ENCODE measurements at places on chromosomes 16 and 17. TPM values are rescaled to one million over a fixed set of nuclear protein-coding genes. Genes with fewer than 3 reads are reported as not detected.

GRCh38 chr16:47600376-47600775, 139.2 kb downstream of the PHKB start:
- H3K27ac ChIP-seq, result no peak overlapping the region
- H3K4me1 ChIP-seq, result no peaks in the 10 kb centered on the region
- no peak for DNase-seq
- no peaks in the 10 kb centered on the region for H3K36me3 ChIP-seq
- H3K27me3 ChIP-seq, result no peaks in the 10 kb centered on the region

GRCh38 chr16:58507195-58507962, 7.4 kb downstream of the NDRG4 start:
- H3K27me3 ChIP-seq, result no peaks in the 10 kb centered on the region
- no peak overlapping the region for H3K4me3 ChIP-seq
- H3K36me3 ChIP-seq, result no peaks in the 10 kb centered on the region
- H3K27ac ChIP-seq, result no peak overlapping the region

DNA sequence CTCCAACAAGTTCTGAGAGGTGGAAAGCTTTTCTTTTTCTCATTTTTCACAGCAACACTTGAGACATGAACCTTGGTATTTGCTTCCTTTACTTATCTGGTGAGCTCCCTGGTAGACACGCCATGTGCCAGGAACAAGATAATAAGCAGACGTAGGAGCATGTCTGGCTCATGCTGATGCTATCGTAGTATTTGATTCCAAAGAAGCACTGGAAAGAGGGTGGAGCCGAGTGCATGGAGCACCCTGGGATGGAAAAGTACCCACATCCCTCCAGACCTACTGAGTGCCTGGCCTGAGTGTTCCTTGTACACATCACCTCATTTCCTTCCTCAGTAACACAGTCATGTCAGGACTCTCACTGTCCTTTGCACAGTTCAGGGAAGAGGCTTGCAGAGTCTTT, 231.0 kb downstream of the CBLN1 start:
- DNase-seq, result peak; percentile 15
- no peaks in the 10 kb centered on the region for H3K27me3 ChIP-seq
- no peak overlapping the region for H3K27ac ChIP-seq
- H3K4me1 ChIP-seq, result no peaks in the 10 kb centered on the region

DNA sequence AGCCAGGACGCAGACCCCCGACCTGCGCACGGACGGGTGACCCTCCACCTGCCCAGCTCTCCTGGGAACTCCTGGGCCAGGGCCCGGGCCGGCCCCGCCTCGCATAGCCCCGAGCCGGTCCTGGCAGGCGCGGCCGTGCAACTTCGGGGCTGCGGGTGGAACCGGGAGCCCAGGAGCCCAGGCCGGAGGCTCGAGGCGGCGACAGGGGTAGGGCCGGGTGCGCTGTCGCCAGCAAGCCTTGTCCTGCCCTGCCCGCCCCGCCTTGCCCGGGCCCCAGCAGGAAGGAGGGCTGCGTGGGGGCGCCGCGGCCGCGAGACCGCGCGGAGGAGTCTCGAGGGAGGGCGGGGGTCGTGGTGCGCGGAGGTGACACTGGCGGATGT, 408 bp downstream of the LMF1 start:
- no peaks in the 10 kb centered on the region for H3K27me3 ChIP-seq
- H3K36me3 ChIP-seq, result no peaks in the 10 kb centered on the region
- peak overlapping the region; percentile 87 for H3K4me3 ChIP-seq
- DNase-seq, result no peak

DNA sequence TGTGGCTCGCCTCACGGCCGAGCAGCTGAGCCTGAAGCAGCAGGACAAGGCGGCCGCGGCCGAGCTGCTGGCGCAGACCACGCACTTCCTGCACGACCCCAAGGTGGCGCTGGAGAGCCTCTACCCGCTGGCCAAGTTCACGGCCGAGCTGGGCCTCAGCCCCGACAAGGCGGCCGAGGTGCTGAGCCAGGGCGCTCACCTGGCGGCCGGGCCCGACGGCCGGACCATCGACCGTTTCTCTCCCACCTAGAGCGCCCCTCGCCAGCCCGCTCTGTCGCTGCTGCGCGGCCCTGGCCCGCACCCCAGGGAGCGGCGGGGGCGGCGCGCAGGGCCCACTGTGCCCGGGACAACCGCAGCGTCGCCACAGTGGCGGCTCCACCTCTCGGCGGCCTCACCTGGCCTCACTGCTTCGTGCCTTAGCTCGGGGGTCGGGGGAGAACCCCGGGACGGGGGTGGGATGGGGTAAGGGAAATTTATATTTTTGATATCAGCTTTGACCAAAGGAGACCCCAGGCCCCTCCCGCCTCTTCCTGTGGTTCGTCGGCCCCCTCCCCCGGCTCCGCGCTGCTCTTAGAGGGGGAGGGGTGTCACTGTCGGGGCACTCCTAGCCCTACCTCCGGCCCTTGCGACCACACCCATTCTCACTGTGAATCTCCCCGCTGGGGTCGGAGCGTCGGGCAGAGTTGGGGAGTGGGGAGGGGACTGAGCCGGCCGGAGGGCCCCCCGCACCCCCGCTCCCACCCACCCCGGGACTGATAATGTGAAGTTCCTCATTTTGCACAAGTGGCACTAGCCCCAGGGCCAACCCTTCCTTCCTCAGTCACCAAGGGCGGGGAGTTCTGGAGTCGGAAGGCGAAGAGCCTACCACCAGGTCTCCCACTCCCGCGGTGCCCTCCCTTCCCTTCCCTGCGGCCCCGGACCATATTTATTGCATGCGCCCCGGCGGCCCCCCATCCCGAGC, 4.0 kb downstream of the HIC1 start:
- DNase-seq, result peak; percentile 73
- peaks cover 39% of the 10 kb centered on the region for H3K4me1 ChIP-seq
- H3K4me3 ChIP-seq, result peak overlapping the region; percentile 66
- peak overlapping the region; percentile 75 for H3K27ac ChIP-seq

- no peak overlapping the region for H3K4me3 ChIP-seq
- H3K4me1 ChIP-seq, result peaks cover 3% of the 10 kb centered on the region
- H3K27ac ChIP-seq, result no peak overlapping the region
These were observed 52.1 kb upstream of the TNRC6C start for GRCh38 chr17:77906377-77906871.

DNA sequence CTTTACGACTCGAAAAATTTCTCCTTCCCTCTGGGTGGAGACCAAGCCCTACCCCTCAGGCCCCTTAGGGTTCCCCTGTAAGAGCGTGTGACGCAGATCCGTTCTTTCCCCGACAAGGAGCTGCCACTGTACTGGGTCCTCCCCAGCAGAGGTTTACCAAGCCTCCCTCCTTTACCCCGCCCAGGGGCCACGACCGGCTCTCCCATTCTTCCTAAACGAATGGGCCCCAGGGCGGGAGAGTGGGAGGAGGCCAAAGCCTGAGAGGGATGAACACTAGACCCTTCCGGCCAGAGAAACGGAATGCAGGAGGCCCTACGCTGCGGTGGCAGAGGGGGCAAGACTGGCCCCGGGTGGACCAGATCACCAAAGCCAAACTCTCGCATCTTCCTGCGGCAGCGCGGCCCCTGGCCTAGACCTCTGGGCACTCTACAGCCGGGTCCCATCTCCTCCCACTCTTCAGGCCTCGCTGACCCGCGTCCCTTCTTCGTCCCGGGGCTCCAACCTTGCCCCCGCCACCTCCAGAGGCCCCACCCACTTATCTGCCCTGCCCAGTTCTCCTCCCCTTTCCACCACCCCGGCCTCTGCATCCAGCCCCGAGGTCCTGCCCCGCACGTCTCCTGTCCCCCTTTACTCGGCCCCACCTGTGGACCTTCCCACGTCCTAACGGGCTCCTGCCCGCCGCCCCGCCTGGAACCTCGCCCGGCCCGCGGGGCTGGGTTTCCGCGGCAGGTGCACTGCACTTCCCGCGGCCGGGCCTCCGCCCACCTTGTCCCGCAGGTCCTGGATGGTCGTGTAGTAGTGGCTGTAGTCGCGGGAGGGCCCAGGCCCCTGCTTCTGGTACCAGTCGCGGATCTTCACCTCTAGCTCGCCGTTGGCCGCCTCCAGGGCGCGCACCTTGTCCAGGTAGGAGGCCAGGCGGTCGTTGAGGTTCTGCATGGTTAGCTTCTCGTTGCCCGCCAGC, 765 bp downstream of the KRT19 start:
- H3K27me3 ChIP-seq, result no peaks in the 10 kb centered on the region
- peaks cover 18% of the 10 kb centered on the region for H3K4me1 ChIP-seq
- no peak for DNase-seq

DNA sequence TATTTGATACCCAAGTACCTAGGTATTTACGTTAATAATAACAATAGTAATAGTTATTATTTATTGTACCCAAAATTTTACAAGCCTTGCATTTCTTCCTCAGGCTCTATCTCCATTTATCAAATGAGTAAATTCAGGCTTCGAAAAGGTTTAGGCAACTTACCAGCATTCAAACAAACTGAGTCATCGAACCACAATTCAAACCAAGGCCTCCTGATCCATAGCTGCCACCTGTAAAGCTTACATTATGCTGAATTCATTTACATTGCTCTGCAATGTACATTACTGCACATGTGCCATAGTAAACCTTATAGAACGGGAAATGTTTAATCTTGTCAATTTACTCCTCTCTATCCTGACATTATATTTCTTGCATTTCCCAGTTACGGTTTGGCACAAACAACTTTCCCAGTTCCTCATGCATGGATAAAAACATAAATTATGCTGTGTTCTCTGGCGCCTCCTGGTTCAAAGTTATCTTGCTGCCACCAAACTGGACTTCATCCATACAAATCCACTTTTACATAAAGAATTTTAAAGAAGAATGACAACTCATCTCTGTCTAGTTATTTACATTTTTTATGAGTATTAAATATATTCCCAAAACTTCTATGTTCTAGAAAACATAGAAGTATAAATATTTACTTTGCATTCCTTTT, 360.6 kb upstream of the SOX9 start:
- peak; percentile 25 for DNase-seq
- H3K4me1 ChIP-seq, result peaks cover 3% of the 10 kb centered on the region
- no peaks in the 10 kb centered on the region for H3K27me3 ChIP-seq
- H3K4me3 ChIP-seq, result no peak overlapping the region

DNA sequence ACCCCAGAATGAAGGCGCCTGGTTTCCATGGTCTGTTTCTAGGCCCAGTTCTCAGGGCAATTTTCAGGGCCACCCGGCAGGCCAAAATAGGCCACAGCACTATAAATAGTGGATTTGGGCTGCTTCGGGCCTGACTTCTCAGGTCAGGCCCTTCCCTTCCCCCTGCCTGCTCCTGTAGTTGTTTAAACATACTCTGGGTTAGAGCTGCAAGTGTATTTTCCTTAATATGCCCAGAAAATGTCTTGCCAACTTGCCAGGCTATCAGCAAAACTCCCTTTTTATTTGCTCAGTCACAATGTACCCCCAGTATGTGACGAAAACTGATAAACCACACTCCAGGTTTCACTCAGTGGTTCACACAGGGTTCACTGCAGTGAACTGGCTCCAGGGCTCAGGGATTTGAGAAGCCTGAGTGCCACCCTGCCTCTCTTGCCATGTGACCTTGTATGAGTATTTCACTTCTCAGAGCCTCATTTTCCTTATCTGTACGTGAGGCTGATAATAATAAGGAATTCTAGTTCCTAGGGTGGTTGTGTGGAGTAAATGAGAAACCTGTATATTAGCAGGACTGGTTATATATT, 76.5 kb downstream of the GPRC5B start:
- H3K36me3 ChIP-seq, result no peaks in the 10 kb centered on the region
- H3K27me3 ChIP-seq, result no peaks in the 10 kb centered on the region
- no peak overlapping the region for H3K4me3 ChIP-seq
- peaks cover 14% of the 10 kb centered on the region for H3K4me1 ChIP-seq
- peak overlapping the region; percentile 21 for H3K27ac ChIP-seq

GRCh38 chr16:69691980-69692911, 34.1 kb downstream of the NQO1 start:
- no peaks in the 10 kb centered on the region for H3K27me3 ChIP-seq
- H3K4me1 ChIP-seq, result no peaks in the 10 kb centered on the region

- no peak overlapping the region for H3K27ac ChIP-seq
- no peaks in the 10 kb centered on the region for H3K27me3 ChIP-seq
- no peaks in the 10 kb centered on the region for H3K36me3 ChIP-seq
- DNase-seq, result no peak
- H3K4me3 ChIP-seq, result no peak overlapping the region
These were observed 2.4 kb upstream of the SPOP start for GRCh38 chr17:49680314-49680713.

GRCh38 chr16:53417011-53417410, 17.3 kb upstream of the RBL2 start:
- no peaks in the 10 kb centered on the region for H3K27me3 ChIP-seq
- H3K36me3 ChIP-seq, result no peaks in the 10 kb centered on the region
- no peaks in the 10 kb centered on the region for H3K4me1 ChIP-seq
- no peak for DNase-seq
- no peak overlapping the region for H3K4me3 ChIP-seq
- H3K27ac ChIP-seq, result no peak overlapping the region

DNA sequence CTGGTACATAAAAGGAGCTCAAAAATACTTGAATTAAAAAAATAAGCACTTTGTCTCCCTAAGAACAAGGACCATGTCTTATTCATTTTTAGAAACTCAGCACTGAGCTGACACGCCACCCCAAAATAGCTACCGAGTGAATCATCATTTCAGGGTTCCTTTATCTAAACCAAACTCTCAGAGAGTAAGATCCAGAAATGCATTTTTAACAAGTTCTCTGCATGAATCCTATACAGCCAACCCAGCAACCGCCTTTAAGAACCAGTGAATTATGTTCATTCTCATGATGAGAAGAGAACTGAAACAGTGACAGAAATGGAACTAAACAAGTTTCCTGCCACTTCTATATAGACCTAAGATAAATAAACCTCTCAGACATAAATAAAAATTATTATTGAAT, 8.7 kb downstream of the C16orf87 start:
- H3K4me3 ChIP-seq, result no peak overlapping the region
- H3K4me1 ChIP-seq, result no peaks in the 10 kb centered on the region
- no peak overlapping the region for H3K27ac ChIP-seq
- DNase-seq, result no peak
- H3K36me3 ChIP-seq, result no peaks in the 10 kb centered on the region

DNA sequence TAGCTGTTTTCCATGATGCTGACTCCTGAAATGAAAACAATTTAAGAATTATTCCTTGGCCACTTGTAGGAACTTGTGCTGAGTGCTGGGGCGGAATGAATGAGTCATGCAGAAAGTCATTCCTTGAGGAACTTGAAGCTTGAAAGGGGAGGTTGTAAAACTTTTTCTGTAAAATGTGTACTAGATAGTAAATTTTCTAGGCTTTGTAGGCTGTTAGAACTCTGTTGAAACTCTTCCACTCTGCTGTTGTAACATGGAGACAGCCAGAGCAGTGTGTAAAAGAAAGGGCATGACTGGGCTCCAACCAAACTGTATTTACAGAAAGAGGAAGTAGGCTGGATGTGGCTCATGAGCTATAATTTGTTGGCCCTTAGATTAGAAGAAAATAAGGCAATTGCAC, 46.1 kb downstream of the ABCA8 start:
- H3K4me3 ChIP-seq, result no peak overlapping the region
- H3K27ac ChIP-seq, result no peak overlapping the region
- H3K4me1 ChIP-seq, result peaks cover 13% of the 10 kb centered on the region
- H3K36me3 ChIP-seq, result no peaks in the 10 kb centered on the region
- peak; percentile 30 for DNase-seq
- H3K27me3 ChIP-seq, result no peaks in the 10 kb centered on the region

The GNG13 gene
- total RNA-seq, result not detected

The ZNF764 gene
- 21.9 TPM for total RNA-seq

The MT1F gene
- total RNA-seq, result 3.6 TPM

The TSNAXIP1 gene
- total RNA-seq, result 31.3 TPM
